Cardiac septum (tissue), 1 donor: ENCODE measurements at places on chromosomes 12 and 14. TPM values are rescaled to one million over a fixed set of nuclear protein-coding genes. Genes with fewer than 3 reads are reported as not detected.

Gene TEX52
- total RNA-seq: not detected

Gene ZDHHC22
- not detected for total RNA-seq

DNA sequence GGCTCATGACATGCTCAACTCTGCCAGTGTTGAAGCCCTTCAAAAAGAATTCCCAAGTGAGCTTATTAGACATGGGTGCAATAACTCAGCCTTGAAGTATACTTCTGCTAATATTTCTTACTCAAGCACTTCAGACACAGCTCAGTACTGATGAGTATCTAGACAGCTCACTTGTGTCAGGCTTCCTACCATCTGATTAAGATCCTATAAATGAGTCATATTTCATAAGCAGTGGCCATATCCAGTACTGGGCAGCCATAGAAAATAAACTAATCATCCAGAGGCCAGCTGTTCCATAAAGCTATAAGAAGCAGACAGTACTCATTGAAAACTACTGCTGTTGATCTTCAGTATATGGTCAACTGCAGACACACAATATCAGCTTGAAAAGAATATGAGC is 12.9 kb downstream of the FSCB start:
- DNase-seq: no peak

- no peak for DNase-seq
These were observed 94.2 kb downstream of the EXOC5 start for GRCh38 chr14:57174466-57174865.

GRCh38 chr12:114420182-114420943 is 14.4 kb upstream of the TBX5 start:
- DNase-seq: no peak

- DNase-seq: no peak
These were observed 30.1 kb downstream of the NRDE2 start for GRCh38 chr14:90301668-90302090.

DNA sequence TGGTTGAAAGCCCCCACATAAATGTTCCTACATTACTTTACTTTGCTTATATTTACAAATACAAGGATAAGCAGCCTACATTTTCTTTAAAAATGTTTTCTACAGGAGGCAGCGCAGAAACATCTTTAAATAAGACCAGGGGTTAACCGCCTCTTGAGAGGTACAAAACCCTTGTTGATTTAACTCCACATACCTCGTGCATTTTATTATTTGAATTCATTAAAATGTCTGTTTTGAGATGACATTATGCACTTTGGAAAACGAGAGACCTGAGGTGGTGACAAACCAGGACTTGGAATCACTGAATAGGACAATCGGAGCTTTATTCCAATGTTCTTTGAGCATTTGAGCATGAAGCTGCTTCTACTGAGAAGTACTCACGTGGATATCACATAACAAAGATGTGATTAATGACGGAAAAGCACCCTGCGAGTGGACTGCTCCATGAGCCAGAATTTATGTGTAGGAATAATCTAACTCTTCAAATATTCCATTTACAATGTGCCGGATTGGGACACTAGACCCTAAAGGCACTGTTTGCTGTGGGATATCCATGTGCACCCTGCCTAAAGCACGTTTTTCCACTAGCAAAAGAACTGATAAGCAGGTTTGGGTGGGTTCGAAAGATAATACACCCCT is 746 bp upstream of the DUSP16 start:
- no peak for DNase-seq

Gene RIMBP2
- not detected for total RNA-seq

GRCh38 chr14:86885280-86885679 is 1107.7 kb downstream of the GALC start:
- DNase-seq: no peak

GRCh38 chr14:62187265-62187664 is 425.0 kb downstream of the SNAPC1 start:
- no peak for DNase-seq

Gene SCNN1A
- total RNA-seq: 0.46 TPM

Gene CCDC175
- total RNA-seq: not detected

DNA sequence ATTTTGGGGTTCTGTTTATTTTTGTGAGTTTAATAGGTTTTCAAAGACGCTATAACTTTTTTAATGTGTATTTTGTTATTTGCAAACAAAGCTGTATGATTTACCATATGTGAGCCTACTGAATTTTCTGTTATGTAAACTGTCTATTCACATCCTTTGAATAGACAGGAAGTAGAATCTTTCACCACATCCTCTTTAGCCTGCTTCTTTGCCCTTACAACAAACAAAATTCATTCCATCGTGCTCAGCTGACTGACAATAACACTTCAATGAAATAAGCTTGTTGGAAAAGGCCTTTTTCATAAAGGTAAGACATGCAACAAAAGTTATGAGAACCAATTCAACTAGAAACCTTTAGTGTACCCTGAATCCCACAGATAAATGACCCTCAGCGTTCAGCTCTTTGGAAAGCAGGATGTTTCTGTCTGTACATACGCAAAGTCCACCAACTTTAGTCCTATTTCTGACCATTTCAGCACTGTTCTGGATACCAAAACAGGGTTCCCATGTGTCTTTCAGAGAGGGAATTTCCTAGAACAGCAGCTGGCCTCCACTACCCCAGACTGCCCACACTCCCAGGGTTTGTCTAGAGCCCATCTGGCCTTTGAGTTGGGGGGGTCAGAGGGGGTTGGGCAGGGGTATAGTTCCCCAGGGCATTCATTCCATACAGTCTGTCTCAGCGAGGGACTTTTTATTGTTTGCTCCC is 71.3 kb downstream of the DUSP6 start:
- no peak for DNase-seq

GRCh38 chr14:66850258-66850888 is 338.9 kb upstream of the GARIN2 start:
- no peak for DNase-seq

DNA sequence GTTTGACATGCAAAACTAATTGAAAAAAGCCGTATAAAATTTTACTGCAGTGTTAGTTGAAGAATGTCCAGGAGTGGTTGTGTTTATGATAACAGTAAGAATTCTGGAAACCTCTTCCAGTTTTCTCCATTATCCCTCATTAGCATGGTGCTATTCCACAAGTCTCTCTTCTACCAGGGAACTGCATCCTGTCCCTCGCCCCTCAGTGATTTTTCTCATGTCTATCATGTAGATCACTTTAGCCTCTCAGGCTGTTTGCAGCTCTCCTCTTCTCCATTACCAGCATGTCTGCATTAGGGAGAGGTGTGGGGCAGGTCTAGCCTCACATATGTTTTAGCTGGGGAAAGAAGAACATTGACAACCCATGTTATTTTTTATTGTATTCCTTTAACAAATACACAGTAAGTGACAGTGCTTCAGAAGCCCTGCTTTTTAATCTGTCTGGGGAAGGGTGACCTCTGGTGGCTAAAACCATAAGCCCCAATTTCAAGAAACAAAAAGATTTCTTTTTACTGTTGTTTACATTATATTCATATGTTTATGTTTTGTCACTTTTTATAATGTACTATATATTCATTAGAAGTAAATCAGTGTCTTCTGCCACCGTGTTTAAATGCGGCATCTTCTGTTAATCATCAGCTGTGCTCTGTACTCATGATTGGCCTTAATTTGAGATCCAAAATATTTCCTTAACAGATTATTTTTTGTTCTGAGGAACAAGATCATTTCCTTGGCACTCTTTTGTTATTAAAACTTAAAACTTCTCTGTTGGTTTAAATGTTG is 70.7 kb downstream of the RASSF8 start:
- no peak for DNase-seq

Gene ESRRB
- total RNA-seq: 8.7 TPM

Gene P2RX2
- not detected for total RNA-seq

Gene TSPAN8
- total RNA-seq: not detected

- no peak for DNase-seq
These were observed 109.2 kb upstream of the FUT8 start for GRCh38 chr14:65303190-65303898.

GRCh38 chr14:80587096-80587724 is 354.3 kb downstream of the CEP128 start:
- DNase-seq: no peak

Gene EID3
- total RNA-seq: 2.1 TPM
